Pulmonary artery endothelial cell (primary cell): ENCODE measurements at places on chromosomes 11 and 22.

GRCh38 chr22:35552196-35552842 lies 11.7 kb downstream of the RASD2 start:
- no peak for DNase-seq

- no peak for DNase-seq
These were observed 942.3 kb downstream of the NTM start for GRCh38 chr11:132312701-132313111.

DNA sequence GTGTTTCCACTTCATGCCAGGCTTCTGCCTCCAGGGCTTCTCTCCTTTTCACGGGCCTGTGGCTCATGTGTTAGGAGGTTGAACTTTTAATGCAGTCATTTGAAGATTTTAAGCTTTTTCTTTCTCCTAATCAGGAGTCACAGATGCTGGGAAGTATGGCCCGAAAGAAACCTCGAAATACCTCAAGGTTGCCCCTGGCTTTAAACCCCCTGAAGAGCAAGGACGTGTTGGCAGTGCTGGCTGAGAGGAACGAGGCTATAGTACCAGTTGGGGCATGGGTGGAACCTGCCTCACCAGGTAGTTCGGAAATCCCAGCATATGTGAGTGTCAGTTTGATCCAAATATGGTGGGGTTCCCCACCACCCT lies 571 bp downstream of the CCDC15 start:
- DNase-seq: no peak

DNA sequence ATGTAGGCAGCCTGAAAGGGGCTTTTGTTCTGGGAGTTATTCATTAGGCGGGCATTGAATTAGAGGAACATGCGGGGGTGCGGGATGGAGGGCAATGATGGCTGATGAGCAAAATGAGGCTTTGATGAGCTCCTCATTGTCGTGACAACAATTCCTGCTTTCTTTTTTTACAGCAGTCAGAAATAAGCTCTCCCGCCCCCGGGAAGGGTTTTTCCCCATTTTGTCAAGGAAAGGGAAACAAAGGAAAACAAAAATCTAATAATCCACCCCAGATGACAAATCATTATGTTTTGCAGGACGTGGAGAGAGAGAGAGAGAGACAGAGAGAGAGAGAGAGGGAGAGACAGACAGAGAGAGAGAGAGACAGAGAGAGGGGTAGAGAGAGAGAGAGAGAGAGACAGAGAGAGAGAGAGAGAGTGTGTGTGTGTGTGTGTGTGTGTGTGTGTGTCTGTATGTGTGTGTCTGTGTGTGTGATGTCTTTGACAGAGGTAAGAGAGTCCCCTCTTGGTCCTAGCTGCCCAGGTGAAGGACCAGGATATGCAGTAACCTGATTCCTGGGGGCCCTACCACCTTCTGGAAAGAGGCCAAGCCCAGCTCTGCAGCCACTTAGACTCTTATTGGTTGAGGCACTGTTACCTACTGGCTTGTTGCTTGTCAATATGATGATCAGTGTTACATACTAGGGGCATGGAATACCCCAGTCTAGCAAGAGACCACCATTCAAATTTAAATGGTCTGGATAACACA lies 46.7 kb upstream of the PARVA start:
- DNase-seq: no peak

- peak; percentile 96 for DNase-seq
These were observed 79.6 kb downstream of the ME3 start for GRCh38 chr11:86592659-86593451.

DNA sequence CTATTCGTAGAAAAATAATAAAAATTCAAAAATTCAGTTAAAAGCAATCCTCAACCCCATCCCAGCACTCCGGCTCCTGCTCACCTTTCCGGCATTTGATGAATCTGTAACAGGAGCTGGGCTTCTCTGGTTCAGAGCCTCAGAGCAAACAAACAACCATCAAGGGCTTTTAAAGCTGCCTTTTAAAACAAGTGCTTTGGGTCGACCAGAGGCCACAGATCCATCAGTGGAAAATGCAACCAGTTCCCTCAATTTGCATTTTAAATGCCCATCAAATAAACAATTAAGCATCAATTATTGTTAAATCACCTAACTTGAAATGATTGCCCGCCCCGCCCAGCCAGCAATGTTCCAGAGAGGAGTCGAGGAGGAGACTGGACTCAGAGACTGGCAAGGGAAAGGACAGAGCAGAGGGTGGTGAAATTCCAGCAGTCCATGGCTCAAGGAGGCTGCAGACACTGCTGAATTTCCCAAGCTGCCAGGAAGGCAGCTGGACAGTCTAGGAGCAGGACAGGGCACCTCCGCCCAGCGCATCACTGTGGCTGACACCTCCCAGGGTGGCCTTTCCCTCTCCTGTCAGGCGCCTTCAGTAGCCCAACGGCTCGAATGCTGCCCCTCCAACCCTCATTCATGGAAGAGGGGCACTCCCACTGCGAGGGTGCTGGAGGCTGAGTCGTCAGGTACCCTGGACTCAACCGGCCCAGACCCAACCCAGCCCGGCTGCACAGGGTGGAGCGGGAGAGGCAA lies 7.5 kb downstream of the FXYD6 start:
- DNase-seq: no peak

DNA sequence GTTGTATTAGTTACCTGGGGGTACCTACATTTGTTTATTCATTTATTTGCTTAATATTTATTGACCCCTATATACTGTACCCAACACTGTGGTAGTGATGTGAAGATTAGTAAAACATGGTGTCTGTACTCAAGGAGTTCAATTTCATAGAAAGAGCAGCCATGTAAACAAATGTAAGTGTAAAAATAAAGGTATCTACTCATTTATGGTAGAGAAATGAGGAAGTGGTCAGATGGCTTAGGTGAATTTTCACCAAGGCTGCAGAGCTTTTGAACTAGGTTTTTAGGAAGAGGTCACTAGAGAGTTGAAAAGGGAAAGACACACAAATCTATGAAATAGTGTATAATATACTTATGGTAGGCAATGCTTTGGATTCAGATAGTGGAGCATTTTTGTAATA lies 11.1 kb downstream of the CTR9 start:
- DNase-seq: no peak

- no peak for DNase-seq
These were observed 49.2 kb upstream of the EMID1 start for GRCh38 chr22:29156507-29156906.

DNA sequence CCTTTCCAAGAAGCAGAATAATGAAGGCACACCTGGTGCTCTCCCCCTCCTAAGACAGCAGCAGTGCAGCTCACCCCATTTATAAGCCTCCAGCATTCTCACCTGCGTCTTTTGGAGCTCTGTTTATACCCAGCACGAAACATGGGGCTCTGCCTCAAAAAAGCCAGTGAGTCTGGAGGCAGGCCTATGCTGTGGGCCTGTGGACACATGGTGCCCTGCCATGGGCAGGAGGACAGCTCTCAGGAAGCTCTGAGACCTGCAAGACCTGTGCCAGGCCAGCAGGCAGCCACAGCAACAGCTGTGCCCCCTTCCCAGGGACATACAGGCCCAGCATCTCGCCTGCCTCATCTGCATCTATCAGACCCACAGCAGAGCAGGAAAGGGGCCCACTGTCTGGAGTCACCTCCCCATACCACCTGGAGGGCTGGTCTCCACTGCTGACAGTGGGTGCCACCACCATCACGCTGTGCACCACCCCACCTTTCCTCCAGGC lies 64.2 kb downstream of the DGCR2 start:
- DNase-seq: no peak

- no peak for DNase-seq
These were observed 3.8 kb downstream of the TBC1D10C start for GRCh38 chr11:67407688-67408163.

- no peak for DNase-seq
These were observed 10.1 kb downstream of the OVOL1 start for GRCh38 chr11:65796726-65797601.

GRCh38 chr11:95863486-95864140 lies 60.3 kb downstream of the MTMR2 start:
- DNase-seq: no peak

- no peak for DNase-seq
These were observed 69.4 kb downstream of the FLI1 start for GRCh38 chr11:128763224-128763623.

DNA sequence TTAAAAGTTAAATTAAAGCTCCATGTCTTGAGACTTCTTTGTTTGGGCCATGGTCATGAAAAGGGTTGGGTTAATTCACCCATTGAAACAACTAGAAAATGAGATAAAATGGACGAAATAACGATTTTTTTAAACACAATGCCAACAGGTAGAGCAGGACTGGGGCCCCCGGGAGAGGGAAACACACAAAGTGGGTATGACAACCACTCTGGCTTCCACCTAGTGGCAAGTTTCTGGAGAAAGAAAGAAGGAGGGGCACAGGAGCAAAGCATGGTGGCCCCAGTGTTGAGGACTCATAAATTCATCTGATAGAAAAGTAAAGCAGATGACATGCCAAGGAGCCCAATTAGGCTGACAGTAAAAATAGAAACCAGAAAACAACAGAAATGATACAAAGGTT lies 68.4 kb downstream of the MYEOV start:
- no peak for DNase-seq

DNA sequence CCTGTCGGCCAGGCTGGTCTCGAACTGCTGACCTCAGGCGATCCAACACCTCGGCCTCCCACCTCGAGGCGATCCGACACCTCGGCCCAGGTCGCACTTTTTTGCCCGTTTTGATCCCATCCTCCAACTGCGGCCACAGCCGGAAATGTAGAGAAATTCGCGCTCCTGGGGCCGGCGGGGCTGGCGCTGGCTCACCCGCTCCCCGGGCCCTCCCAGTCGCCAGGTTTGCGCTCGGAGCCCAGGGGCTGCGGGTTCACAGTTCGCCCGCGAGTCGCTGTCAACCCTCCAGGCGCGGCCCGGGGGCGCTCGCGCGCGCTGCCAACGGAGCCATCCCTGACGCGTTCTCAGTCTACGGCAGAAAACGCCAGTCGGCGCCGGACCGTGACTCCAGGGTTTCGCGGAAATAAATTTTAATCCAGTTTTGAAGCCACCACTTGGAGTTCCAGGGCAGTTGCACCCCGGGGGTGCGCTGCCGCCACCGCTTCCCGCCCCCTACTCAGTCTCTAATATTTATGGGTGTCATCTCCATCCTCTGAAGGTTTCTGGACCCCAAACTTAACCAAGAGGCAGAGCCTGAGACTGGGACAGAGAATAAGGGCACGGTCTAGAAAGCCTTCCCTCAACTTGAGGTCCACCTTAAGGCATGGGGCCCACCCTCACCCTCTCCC lies 1.5 kb upstream of the KLHDC7B start:
- DNase-seq: no peak

GRCh38 chr11:98068251-98068650 lies 952.5 kb upstream of the CNTN5 start:
- no peak for DNase-seq

DNA sequence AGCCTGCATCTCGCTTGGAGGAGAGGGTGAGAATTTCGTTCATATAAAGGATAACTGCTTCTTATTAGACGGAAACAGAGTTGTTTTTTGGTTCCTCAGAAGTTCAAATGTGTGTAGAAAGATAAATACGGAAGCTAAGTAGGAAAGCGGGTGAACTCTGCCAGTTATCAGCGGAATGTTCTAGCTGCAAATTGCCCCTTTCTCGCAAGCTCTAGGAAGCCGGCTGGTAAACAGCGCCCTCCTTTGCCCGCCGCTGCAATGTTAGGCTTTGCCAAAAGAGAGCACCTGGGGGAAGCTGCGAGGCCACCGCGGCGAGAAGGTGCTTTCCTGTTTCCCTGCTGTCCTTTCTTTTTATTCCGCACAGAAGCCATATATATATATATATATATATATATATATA lies 67.0 kb downstream of the IGLL5 start:
- DNase-seq: no peak

GRCh38 chr11:70111269-70112016 lies 33.3 kb downstream of the ANO1 start:
- DNase-seq: no peak
